Activated T-helper 1 cell treated with anti-CD3 and anti-CD28 coated beads, Interleukin-2, amount 50 U/mL, for 16 hours (primary cell): ENCODE measurements at places on chromosomes 7 and 10.

- DNase-seq, result no peak
Measured at GRCh38 chr7:157265051-157265450, 71.8 kb upstream of the DNAJB6 start.

GRCh38 chr7:134963036-134963435 lies 23.3 kb upstream of the AGBL3 start:
- DNase-seq, result no peak

GRCh38 chr10:118253397-118253796 lies 88.7 kb downstream of the FAM204A start:
- DNase-seq, result no peak

DNA sequence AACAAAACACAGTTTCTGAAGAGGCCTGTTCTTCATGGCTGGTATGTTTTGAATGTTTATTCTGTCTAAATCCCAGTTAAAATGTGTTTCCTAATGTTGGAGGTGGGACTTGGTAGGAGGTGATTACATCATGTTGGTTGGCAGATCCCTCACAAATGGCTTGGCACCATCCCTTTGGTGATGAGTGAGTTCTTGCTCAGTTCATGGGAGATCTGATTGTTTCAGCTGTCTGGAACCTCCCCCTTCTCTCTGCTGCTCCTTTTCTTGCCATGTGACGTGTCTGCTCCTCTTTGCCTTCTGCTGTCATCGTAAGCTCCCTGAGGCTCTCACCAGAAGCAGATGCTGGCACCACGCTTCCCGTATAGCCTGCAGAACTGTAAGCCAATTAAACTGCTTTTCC lies 383.6 kb upstream of the TPK1 start:
- DNase-seq, result no peak
